ENCODE measurements at places on chromosomes 5 and 9.
A peak's percentile ranks its signal among the peaks of the same experiment; 100 is the strongest.

DNA sequence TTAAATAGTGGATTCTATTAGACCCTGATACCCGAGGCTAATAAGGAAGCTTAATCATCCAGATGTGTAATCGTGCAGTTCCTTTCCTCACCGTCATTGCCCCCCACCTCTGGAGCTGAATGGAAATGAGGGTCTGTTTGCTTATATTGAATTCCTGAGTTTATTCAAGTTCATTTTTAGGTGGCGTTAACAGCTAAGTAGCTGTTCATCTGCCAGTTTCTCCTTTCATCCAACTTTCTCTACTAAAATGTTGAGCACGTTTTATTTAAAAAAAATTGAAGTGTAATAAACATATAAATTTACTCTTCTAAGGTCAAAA lies 291.0 kb downstream of the DOCK8 start:
- DNase-seq = no peak

GRCh38 chr5:140072812-140073211 lies 29.7 kb upstream of the NRG2 start:
- DNase-seq = no peak

DNA sequence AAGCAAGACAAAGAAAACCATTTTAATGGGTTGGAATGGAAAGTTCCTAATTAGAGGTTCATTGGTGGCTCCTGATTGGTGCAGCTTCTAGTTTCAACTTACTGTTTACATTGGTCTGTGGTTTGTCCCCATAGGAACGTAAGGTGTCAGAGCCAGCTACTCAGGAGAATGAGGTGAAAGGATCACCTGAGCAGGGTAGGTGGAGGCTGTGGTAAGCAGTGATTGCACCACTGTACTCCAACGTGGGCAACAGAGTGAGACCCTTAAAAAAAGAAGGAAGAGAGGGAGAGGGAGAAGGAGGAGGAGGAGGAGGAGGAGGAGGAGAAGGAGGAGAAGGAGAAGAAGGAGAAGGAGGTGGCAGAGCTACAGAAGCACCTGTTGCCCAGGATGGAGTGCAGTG lies 30.4 kb downstream of the KCNIP1 start:
- no peak for DNase-seq

- DNase-seq = no peak
These were observed 17.6 kb upstream of the CDKN2B start for GRCh38 chr9:22026696-22027095.

DNA sequence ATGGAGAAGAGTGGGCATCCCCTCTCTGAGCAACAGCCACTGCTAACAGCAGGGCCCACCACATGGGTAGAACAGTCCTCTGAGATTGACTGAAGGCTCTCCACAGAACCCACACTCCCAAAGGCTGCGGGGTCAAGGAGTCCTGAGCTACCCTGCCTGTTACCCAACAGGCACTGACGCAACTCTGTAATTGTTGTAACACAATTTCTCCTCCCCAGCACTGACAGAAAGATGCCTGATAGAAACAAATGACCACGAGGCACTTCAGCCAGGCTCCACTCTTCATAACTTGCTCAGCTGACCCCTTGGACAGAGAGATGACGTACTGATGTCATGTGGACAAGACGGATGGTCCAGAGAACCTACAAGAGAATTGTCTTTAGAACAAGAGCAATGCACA lies 220.7 kb downstream of the SPOCK1 start:
- DNase-seq = no peak

DNA sequence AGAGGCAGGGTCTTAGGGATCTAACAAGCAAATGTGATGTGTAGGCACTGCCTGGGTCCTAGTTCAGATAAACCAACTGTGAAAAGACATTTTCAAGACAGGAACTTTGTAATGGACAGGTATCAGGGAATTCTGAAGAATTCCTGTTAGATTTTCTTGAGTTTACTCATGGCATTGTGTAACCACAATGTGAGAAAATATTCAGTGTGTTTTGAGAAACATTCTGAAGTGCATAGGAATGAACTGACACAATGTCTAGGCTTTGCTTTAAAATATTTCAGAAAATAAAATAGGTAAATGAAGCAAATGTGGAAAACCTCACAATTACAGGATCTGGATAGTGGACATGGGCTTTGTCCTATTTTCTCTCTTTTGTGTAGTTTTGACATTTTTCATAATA lies 15.2 kb upstream of the AFAP1L1 start:
- DNase-seq = peak; percentile 26

DNA sequence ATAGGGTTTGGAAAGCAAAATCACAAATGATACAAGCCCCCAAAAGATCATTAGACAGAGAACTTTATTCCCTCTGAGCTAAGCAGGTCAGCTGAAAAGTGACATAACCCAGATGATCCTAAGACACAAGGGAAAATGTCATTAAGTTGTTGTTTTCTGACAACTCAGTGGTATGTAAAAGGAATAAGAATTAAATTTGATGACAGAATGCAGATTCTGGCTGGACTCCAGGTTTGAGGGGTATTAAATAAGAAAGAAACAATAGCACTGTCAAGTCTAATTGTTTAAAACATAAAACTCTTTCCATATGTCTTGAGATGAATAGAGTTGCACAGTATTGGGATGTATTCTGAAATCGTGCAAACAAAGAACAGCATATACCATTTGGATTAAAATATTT lies 429.9 kb downstream of the CAAP1 start:
- DNase-seq = no peak

DNA sequence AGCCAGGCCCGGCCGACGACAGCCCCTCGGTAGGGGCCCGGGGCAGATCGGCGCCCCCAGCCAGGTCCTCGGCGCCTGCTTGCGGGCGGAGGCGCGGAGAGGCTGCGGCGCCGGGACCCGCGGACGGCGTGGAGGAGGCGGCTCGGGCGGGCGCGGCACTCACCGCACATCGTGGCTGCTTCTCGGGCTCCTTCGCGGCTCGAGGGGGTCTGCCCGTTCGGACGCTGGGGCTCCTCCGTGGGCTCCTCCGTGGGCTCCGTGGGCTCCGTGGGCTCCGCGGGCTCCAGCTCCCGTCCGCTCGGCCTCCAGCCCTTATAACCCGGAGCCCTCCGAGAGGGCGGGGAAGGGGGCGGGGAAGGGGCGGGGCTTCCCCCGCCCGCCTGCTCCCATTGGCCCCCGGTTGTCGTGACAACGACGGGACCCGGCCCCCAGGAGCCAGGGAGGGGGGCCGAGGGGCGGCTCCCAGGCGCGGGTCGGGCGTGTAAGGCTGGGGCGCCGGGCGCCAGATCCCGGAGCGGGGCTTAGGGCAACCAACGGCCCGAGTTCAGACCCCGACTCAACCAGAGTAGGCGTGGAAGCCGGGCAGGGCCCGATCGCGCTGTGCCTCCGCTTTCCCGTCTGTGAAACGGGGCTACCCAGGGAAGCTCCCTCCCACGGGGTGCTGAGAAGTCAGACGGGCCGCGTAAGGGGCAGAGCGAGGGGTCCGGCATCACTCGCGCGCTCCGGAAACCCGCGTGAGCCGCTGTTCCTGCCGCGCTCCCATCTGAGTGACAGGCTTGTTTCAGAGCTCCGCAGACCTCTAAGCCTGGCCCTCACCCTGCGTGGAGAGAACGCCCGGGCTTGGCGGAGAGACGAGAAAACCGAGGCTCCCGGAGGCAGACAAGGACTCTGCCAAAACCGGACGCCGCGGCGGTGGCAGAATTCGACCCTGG lies at the start of gene GFPT2:
Gene GFPT2, minus strand, starts transcription at position 289 of the 932 bp plus-strand sequence. Its CDS starts 119 bp downstream, at position 170.
- DNase-seq = no peak

- no peak for DNase-seq
These were observed 53.2 kb downstream of the IPPK start for GRCh38 chr9:92616655-92617111.

DNA sequence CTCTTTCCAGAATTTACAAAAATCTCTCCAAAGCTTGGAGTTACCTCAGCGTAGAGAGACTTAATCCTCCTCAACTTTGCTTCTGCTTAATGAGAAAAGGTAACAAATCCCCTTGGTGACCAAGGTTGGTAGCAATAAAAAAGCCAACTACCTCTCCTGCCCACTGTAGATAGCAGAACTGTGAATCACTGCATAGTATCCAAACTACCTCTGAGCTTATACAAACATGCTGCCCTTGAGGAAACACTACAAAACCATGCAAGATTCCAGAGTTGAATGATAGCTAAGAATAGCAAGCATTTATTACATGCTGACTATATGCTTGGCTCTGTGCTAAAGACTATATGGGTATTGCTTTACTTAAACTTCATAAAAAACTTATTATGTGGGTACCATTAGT lies 2.8 kb upstream of the ADAMTS12 start:
- peak; percentile 58 for DNase-seq

DNA sequence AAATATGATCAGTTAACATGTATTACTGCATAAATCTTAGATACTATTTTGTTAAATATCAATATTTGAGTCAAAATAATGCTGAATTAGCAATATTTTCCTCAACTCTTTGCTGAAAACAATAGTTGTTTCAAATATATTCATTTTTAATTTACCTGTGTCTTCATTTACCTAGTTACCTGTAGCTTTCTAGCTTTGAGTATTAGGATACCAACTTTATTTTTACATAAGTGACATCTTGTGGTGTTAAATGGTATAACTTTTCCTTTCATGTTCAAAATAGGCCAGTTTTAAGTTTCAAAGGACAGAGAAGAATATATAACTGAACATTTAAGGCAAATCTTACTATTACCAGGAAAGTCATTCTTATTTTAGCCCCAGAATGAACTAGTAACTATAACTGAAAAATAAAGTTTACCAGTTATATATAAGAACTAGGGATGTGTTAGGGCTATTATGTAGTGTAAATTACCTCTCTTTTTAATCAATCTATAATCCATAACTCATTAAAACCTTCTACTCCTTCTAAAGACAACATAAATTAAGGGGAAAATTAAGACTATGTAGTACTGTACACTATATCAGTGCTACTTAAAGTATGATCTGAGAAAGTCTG lies 25.3 kb downstream of the AP3B1 start:
- no peak for DNase-seq

- DNase-seq = no peak
These were observed 99.7 kb upstream of the CCL21 start for GRCh38 chr9:34809504-34810186.

DNA sequence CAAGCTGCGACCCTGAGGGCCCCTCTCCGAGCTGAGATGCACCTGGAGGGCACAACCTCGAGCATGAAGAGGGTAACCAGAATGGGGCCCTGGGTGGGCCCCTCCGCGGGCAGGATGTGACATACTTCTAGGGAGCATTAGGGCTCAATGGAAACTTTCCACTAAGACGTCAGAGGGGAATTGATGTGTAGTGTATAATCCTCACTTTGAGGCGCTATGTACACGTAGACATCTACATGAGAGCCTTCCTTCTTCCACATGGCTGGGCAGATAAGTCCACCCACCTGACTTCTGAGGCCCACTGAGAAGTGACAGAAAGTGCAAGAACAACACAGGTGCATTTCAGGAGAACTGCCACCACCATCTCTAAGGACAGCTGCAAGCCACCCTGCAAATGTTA lies 61.0 kb downstream of the DAP start:
- DNase-seq = no peak

DNA sequence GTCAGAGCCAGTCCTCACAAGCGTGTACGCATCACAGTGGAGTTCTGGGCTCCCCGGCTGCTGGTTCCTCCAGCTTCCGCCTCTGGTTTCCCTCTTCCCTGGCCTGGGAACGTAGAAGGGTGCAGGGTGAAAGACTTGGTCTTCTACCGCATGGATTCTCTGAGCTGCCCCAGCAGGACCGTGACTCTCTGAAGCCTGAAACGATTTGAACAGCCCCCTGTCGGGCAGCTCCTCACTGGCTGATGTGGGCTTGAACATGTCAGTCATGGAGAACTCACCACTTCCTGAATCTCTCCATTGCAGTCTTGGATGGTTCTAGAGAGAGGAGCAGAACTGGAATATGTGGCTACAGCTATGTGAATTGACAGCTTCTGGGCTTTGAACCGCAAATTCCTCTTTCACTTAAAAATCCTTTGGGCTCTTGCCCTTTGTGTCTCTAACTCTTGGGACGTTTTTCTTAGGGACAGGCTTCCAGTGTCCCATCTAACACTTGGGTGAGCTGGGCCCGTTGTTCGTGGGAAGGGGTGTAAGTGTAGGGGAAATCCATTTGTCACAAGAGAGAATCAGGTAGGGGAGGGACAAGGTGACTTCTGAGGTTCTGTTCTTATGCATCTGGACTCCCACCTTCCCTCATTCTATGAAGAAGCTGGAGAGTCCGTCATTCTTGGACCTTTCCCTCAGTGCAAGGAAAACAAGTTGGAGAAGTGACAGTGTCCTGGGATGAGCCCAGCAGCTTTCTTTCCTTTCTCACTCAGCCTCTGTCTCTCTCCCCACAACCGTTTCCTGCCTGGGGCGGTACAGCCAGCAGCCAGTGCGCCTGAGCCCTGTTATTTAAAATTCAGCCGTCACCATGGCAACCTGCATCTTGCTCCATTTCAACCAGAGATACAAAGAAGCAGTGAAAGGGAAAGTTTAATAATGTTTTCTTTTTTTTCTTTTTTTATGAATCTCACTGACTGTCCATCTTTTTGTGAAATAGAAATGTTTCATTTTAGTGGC lies 84.7 kb downstream of the PTTG1 start:
- DNase-seq = no peak

- no peak for DNase-seq
These were observed 304.6 kb downstream of the PDE4D start for GRCh38 chr5:59588922-59589321.

DNA sequence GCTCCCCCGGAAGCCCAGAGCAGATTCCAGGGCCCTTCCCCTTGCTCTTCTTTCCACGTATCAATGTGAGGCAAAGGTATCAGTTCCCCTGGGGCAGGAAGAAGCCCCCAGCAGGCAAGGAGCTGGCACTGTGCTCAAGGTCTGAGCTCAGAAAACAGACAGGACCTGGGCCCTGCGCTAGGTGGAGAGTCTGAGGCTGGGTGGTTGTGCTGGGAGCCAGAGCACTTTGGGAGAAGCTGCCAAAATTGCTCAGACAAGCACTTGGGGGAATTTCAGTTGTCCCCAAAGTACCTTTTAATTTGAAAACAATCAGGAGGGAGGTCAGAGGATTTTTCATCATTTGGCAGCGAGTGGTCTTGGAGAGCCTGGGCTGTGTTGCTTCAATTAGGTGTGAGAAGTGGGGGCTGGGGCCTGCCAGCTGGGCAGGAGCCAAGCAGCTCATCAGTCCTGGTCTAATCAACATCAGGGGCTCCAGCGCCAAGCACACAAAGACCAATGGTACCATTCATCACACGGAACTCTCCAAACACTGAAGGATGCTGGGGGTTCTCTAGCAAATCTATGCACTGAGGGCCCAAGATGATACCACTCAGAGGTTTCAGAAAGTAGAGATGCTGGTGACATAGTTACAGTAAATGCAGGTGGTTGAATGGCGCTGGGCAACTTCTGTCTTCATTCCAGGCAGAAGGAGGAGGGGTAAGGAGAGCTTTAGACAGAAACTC lies 176.5 kb downstream of the SNX18 start:
- DNase-seq = no peak

DNA sequence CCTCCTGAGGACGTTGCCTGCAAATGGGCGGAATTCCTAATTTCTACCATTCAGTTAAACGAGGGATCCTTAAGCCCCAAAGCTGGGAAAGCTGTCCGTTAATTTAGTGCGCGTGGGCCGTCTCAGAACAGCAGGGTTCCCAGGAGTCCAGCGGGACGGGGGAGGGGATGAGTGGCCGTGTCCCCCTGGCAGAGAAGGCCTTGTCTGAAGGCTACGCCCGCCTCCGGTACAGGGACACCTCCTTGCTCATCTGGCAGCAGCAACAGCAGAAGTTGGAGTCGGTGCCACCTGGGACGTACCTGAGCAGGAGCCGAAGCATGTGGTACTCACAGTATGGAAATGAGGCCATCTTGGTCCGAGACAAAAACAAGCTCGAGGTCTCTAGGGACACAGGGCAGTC lies 1.3 kb downstream of the BRD3OS start:
- no peak for DNase-seq

- peak; percentile 46 for DNase-seq
These were observed 186.6 kb upstream of the PANK3 start for GRCh38 chr5:168765551-168766425.

- no peak for DNase-seq
These were observed 209.7 kb downstream of the ARHGEF28 start for GRCh38 chr5:73835726-73836125.
